Inflammatory macrophage (primary cell): ENCODE measurements at places on chromosomes 16 and 17.

DNA sequence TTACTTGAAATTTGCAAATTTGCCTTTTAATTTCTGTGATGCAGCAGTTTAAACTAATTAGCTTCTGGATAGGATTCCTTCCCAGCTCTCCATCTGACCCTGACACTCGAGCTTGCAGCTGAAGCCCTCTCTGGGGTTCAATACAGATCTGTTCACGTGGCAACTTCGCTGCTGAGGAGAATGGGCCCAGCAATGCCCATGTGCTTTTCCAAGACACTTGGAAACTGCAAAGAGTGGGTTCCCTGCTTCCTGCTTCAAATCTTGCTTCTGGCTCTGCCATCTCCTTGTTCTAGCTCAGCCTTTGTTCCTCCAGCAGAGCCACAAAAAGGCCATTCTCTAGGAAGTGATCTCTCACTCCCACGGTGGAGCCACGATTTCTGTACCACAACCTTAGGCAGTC lies 50.0 kb upstream of the IRX6 start:
- no peak for DNase-seq

GRCh38 chr16:68629351-68629910 lies 15.7 kb upstream of the CDH3 start:
- no peak for DNase-seq

DNA sequence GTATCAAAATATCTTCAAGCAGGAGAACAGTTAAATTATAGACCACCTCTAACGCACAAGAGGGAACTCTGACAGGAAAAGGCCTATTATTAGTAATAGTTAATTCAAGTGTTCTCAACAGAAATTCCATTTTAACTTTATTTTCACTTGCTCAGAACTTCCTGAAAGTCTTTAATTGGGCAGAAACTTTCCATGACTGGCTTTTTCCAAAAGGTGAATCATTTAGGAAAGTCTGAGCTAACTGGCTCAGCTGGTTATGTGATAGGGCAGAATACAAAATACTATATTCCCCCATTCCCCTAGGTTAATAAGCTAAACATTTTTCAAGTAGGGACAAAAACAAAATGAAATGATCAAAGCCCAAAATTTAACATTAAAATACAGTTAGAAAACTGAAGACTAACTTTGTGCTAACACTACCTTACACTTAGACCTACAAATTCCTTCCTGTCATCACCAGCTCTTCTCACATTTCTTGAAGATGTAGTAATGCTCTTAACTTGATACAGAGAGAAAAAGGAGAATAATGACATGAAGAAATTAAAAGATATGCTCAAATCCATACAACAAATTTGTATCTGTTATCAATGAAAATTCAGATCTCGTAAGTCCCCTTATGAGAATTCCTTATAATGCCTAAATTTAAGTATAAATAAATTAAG lies 31.0 kb downstream of the CFDP1 start:
- no peak for DNase-seq

GRCh38 chr16:30556125-30556473 lies 2.1 kb downstream of the ZNF764 start:
- no peak for DNase-seq

GRCh38 chr16:21574372-21574771 lies 25.0 kb upstream of the METTL9 start:
- DNase-seq, result no peak

DNA sequence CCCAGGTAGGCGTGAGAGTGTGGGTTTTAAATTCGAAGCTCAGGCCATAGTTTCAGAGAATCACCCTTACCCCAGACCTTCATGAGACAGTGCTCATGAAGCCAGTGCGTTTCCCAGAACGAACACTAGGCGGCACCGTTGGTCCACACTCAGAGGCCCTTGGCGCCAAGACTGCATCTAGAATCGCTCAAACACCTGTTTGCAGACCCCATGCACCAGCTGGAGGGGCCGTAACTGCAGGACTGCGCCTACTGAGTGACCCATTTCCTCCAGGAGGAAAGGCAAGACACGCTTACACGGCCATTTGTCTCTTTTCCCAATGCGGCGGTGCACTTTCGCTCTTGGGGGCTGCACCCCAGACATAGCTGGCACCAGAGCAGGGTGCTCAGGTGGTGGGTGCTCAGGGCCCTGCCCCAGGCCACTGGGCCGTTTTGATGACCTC lies 34.0 kb downstream of the ADGRG5 start:
- DNase-seq, result peak; percentile 78

DNA sequence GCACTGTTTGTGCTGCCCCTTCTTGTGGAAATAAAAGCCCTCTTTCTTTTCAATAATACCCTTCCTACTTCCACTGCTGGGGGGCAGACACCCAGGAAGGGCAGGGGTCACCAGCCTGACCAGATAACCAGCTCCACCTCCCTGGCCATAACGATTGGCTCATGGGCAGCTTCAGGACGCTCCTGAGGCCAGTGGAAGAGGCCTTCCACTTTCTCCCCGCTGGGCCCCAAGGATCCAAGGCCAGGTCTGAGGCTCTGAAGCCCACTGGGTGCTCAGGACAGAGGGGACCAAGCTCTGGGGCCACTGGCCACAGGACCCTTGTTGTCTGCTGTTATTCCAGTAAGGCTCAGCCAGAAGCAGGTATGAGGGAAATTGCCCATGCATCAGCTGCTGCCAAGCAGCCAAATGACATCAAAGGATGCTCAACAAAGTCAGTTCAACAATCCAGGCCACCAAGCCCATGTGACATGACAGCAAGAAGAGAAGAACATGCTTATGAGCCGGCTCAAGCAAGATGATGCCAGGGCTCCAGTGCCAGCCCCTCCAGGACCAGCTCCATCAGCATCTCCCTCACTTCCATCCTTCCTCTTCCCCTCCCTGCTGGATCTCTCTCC lies 238.8 kb downstream of the ZNF423 start:
- DNase-seq, result no peak

DNA sequence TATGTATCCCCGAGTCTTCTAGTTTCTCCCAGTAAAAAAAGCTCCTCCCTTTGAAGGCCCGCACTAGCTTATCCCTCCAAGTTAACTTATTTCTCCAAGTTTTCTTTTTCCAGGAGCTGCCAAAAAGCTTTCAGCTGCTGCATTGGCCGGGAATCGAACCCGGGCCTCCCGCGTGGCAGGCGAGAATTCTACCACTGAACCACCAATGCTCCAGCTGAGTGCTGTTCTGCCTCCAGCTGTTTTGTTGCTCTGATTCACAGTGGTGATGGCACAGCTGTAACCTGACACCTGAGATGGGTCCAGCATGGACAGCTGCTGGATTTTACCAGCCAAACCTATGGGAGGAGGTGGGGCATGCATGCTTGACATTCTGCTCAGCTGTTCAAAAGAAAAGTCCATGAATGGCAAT lies 22.1 kb downstream of the VAC14 start:
- no peak for DNase-seq

DNA sequence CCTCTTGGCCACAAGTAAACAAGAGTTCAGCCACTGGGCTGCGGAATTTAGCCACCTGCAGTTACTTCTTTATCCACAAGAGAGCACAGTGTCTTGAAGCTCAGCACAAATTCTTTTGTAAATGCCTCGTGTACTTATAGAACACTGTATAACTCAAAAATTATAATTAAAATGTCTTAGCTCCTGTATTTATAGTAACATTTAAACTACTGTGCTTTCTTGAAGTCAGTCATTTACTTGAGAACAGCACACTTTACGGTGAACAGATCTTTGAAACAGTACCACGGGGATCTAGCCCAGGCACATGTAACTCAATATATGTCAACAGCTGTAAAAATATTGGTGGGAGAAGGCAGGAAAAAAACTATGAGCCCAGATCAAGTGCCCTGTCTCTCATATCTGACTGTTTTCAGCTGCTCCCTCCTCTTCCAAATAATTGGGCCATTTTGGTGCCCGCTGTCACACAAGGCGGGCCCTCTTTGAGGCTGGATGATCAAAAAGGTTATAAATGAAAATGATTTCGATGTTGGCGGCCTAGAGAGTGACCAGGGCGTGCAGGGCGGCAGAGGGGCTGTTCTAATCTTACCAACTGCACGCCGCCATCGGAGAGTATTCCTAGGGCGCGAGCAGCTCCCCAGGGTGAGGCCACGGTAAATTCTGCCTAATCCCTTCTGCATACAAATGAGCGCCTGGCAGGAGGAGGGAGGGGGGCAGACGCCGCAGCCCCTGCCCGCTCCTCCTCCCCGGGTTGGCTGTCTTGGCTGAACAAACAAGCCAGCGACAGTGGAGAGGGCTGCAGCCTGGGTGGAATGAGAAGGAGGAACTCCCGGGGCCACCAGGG lies 183.2 kb downstream of the C16orf78 start:
- no peak for DNase-seq

GRCh38 chr16:82829301-82829700 lies 202.5 kb downstream of the CDH13 start:
- DNase-seq, result no peak

DNA sequence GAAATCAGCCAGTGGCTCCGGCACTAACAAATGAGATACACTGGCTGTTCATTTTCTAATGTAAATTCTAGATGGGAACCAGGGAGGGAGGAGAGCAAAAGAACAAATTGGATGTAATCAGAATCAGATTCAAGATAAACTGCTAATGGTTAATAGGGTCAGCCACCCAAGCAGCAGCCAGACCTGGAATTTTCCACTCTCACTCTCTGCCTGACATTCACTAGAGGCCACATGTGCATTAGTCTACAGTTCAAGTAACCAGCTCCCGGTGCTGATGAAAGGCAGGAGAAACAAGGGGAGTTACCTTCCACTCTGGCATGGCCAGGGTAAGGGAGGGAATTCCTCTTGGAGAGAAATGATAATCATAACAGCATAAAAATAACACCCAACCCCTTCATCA lies 597.7 kb downstream of the TOX3 start:
- no peak for DNase-seq

DNA sequence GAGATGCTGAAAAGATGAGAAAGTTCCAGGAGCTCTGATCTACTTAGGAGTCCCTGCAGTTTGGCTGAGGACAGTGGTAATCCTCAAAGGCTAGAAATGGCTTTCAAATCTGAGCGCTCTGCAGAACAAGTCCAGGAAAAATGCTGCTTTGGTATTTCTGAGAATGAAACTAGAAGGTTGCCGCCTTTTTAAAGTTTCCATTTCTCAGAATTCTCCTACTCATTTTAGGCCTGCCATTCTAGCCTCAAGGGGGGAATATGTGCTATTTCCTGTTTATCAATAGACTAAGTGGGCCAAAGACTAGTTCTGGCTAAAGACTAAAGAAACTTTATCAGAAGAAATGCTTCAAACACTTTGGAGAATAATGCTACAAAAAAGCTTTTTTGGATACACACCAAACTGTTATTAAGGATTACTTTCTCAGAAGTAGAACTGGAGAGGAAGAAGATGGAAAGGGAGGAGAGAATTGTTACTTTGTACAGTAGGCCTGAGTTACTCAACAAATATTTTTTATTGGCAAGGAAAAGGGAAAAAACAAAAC lies at the start of gene SLFN12L:
Gene SLFN12L, minus strand, starts transcription at position 78 of the 541 bp plus-strand sequence. CDS start 15,314 bp downstream, outside the sequence.
- peak; percentile 20 for DNase-seq

- no peak for DNase-seq
Observed at GRCh38 chr17:50587571-50587970, 27.1 kb downstream of the CACNA1G start.

GRCh38 chr17:34081269-34081668 lies 173.8 kb upstream of the CCL2 start:
- DNase-seq, result peak; percentile 11

- DNase-seq, result no peak
Observed at GRCh38 chr17:61849674-61850073, 13.7 kb downstream of the BRIP1 start.

DNA sequence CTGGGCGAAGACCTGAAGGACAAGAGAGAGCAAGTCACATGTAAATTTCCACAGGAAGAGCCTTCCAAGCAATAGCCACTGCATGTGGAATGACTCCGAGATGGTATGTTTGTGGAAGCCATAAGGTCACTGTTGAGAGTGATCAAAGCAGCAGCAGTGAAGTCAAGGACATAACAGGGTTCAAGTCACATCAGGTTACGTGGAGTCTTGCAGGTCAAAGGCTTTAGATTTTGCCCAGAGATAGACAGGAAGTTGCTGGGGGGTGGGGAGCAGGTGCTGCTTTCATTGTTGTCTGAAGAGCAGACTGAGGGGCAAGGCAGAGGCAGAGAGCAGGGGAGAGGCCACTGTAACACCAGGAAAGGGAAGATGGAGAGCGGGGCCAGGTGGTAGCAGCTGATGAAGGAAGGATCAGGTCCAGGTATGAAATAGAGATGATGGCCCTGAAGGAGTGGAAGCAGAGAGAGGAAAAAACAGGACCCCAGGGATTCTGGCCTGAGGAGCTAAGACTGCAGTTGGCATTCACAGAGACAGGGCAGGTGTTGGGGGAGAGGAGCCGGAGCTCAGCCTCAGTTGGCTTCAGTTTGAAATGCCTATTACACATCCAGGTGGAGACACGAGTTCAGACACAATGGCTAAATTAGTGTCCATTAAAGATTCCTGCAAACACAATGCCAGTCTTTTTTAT lies 129.3 kb upstream of the AXIN2 start:
- DNase-seq, result no peak

- DNase-seq, result peak; percentile 79
Observed at GRCh38 chr16:3158510-3159314, 23.9 kb downstream of the ZNF213 start.

- no peak for DNase-seq
Observed at GRCh38 chr17:79685121-79685520, 45.6 kb upstream of the ENPP7 start.

GRCh38 chr16:48231727-48232492 lies 12.2 kb upstream of the LONP2 start:
- peak; percentile 45 for DNase-seq

DNA sequence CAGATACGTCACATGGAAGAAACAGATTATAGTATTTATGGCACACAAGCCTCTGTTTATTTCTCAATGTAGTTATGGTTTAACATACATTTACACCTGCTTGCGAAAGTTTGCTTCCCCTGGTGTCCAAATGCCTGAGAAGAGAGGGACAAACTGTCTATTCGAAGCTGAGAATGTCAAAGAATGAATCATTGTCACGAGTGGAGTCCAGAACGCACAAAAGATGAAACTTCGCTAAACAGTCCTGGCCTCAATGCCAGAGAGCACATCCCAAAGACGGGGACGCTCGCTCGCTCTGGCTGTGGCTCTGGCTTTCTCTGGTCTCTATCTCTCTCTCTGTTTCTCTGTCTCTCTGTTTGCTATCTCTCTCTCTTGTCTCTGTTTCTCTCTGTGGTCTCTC lies 298.8 kb downstream of the FOXL1 start:
- no peak for DNase-seq

DNA sequence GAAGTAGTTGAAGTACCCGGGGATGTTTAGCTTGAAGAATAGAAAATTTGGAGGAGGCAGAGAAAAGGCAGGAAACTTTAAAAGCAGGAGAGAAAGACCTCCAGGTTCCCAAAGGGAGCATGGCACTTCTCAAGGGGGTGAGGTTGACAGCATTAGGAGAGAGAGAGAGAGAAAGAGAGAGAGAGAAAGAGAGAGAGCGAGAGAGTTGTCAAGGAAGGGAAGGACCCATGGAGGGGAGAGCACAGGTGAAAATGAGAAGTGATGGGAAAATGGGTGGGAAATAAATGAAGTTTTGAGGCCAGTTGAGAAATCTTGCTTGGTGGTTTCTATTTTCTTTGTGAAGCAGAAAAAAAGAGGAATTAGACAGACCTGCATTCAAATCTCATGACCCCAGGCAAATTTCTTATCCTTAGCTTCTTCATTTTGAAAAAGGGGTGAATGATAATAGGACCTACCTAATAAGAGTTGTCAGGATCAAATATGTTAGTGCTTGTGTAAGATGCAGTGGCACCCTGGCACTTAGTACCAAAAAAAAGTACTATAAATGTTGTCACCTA lies 24.0 kb downstream of the PRKCB start:
- peak; percentile 55 for DNase-seq
